ENCODE measurements at places on chromosomes 12 and 14.

- no peak overlapping the region for H3K4me3 ChIP-seq
- no peaks in the 10 kb centered on the region for H3K36me3 ChIP-seq
- no peak for DNase-seq
- no peaks in the 10 kb centered on the region for H3K27me3 ChIP-seq
- no peak overlapping the region for H3K27ac ChIP-seq
These were observed 19.7 kb upstream of the NR1H4 start for GRCh38 chr12:100453951-100454350.

GRCh38 chr14:68401855-68402254, 391.0 kb downstream of the ZFP36L1 start:
- H3K27me3 ChIP-seq, result no peaks in the 10 kb centered on the region
- no peak for DNase-seq
- peaks cover 13% of the 10 kb centered on the region for H3K4me1 ChIP-seq
- H3K36me3 ChIP-seq, result no peaks in the 10 kb centered on the region

DNA sequence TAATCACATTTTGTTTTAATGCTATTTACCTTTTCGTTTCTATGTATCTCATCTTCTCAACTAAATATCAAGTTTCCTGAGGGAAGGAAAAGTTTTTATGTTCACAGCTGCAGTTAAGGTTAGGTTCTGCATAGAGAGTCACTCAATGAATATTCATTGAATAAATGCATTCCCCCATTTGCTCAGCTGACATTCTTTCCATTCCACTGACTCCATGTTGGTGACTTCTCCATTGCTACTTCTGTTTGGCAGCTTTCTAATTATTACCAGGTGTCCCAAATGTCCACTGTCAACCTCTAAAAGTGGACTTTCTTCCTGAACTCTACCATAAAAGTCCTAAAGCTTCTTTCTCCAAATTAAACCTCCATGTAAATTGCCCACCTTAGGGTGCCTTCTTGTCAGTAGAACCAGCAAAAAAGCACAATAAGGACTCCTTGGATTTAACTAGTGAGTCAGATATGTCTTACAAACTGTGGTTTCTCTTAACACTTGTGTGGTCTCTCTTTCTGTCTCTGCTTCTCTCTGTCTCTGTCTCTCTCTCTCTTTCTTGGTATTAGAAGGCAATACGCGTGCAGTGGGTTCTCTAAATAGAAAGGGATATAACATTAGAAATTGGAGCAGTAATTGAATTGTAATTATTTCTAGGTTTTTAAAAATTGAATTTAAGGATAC, 85.9 kb downstream of the TMEM117 start:
- no peaks in the 10 kb centered on the region for H3K4me1 ChIP-seq
- no peak overlapping the region for H3K4me3 ChIP-seq
- H3K27ac ChIP-seq, result no peak overlapping the region
- H3K36me3 ChIP-seq, result no peaks in the 10 kb centered on the region
- no peak for DNase-seq

DNA sequence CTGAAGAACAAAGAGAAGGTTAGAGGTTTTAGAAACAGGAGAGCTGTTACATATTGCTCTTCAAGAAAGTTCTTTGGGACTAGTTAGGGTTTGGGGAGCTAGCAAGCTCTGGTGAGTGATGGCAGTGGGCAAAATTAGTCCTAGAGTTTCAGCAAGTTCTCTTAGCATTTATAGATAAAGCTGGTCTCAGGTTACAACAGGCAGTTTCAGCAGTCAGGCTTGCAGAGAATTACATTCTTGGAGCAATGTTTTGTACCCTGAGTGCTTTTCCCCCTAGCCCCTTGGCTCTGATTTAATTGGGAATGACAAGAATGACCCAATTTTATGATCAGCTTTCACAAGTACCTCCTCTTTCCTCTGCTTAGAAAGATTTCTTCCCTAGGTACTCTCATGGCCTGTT, 21.4 kb upstream of the EID3 start:
- H3K4me1 ChIP-seq, result peaks cover 19% of the 10 kb centered on the region
- no peak overlapping the region for H3K27ac ChIP-seq
- H3K27me3 ChIP-seq, result peaks cover 5% of the 10 kb centered on the region

Data from endothelial cell (in vitro differentiated cells).